ENCODE measurements at places on chromosomes 7 and 10. TPM values are rescaled to one million over a fixed set of nuclear protein-coding genes. Genes with fewer than 3 reads are reported as not detected.

DNA sequence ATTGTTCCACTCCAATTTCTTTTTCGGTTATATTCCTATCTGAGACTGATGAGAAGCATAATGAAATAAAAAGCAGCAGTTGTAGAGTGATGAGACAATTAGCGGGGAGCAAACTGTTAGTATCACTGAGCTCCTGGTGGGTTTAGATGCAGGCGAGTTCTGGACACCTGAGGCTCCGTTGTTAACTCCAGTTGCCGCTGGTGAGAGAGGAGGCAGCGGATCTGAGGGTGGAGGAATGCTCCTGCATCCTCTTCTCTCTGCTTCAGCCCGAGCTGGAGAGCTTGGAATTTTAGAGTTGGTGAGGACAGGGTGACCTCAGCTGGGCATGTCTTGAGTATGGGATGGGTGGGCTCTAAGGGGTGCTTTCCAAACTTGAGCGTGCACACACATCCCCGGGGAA lies 31.4 kb downstream of the LRMDA start:
- DNase-seq, result no peak

GRCh38 chr7:87447116-87447635 lies 28.3 kb downstream of the ABCB4 start:
- DNase-seq, result no peak

GRCh38 chr10:123512901-123513775 lies 153.0 kb upstream of the GPR26 start:
- DNase-seq, result no peak

GRCh38 chr10:21146436-21146789 lies 249.3 kb upstream of the NEBL start:
- DNase-seq, result no peak

The XRCC2 gene
- total RNA-seq, result 0.19 TPM

The CRPPA gene
- 2.4 TPM for total RNA-seq

The ACTR1A gene
- 92.9 TPM for total RNA-seq

All from aorta (tissue), 5 donors.